ENCODE measurements at places on chromosomes 2 and 18.
A peak's percentile ranks its signal among the peaks of the same experiment; 100 is the strongest.

DNA sequence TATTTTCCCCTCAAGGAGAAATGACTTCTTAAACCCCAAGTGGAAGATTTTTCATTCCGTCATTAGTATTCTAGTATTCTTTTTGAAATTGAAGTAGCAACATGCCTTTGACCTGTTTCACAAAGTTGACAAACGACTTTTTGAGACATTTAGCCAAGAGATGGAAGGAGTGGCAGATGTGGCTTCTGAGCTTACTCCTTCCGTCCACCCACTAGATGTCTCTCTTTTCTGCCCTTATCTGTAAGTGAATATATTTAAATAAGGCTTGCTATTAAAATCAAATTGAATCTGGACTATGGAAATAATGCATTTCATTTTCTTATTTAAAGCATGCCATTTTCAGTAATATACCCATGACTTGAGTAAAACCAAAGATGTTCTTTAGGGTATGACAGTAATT, 74.1 kb downstream of the ACTR3 start:
- no peak for DNase-seq

GRCh38 chr2:70133127-70133452, 45.8 kb downstream of the PCBP1 start:
- DNase-seq, result no peak

GRCh38 chr2:231059756-231060155, 3.1 kb downstream of the PSMD1 start:
- DNase-seq, result peak; percentile 42

- no peak for DNase-seq
These were observed 105.9 kb downstream of the AP1S3 start for GRCh38 chr2:223731503-223731902.

GRCh38 chr18:56921896-56922480, 224.9 kb upstream of the BOD1L2 start:
- DNase-seq, result no peak

DNA sequence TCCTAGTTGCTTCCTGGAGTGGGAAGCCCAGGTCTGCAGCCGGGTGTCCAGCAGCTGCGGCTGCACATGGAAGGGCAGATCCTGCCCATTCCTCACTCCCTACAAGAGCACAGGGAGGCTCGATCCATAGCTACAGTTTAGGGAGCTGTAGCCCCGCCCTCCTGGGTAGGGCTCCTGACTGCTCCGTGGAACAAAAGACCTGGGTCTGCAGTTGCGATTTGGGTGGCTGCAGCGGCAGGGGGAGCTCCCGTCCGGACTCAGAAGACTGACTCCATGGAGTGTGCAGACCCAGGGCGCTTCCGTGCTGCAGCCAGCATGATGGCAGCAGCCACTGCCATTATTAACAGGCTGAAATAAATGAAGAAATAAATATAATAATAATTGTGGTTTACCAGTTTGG, 157.3 kb downstream of the CTNNA2 start:
- DNase-seq, result peak; percentile 43

GRCh38 chr18:78766651-78767533, 212.7 kb upstream of the SALL3 start:
- DNase-seq, result no peak

- peak; percentile 22 for DNase-seq
These were observed 31.3 kb upstream of the ZNF236 start for GRCh38 chr18:76791106-76791505.

DNA sequence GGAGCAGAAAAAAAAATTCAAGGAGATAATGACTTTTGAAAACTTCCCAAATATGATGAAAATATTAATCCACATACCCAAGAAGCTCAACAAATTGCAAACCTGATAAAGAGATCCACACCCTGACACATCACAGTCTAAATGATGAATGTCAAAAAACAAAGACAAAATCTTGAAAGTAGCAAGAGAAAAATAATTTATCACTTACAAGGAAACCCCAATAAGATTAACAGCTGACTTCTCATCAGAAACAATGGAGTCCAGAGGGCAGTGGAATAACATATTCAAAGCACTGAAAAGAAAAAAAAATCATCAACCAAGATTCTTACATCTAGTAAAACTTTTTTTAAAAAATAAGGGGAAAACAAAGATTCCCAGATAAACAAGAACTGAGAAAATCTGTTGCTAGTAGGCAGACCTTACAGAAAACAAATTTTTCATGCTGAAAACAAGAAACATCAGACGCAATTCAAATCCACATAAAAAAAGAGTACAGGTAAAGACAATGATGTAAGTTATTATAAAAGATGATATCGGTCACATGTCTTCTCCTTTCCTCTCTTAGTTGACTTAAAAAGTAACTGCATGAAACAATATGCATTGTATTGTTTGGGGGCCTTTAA, 21.3 kb downstream of the SLC66A2 start:
- DNase-seq, result no peak

DNA sequence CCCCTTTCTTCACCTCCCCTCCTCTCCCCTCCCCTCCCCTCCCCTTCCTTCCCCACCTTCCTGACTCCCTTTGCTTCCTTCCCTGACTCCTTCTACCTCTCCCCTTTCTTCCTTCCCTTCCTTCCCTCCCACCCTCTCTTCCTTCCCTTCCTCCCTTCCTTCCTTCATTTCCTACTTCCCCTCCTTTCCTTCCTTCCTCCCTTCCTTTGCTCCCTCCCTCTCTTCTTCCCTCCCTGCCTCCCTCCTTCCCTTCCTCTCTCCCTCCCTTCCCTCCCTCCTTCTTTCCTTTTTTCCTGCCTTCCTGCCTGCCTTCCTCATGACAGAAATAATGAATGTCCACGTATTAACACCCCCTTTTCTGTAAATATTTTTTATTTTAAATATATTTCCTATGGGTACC, 260.2 kb downstream of the ZNF407 start:
- DNase-seq, result no peak

Data from MG63 (cell line).